Activated gamma-delta T cell (primary cell): ENCODE measurements at places on chromosomes 5 and 9.

GRCh38 chr9:75369989-75370388 is 281.7 kb downstream of the OSTF1 start:
- no peak for DNase-seq

- DNase-seq: no peak
These were observed 9.4 kb upstream of the FGFR4 start for GRCh38 chr5:177077335-177077734.

GRCh38 chr9:76049341-76049740 is 158.9 kb downstream of the PCSK5 start:
- DNase-seq: no peak

DNA sequence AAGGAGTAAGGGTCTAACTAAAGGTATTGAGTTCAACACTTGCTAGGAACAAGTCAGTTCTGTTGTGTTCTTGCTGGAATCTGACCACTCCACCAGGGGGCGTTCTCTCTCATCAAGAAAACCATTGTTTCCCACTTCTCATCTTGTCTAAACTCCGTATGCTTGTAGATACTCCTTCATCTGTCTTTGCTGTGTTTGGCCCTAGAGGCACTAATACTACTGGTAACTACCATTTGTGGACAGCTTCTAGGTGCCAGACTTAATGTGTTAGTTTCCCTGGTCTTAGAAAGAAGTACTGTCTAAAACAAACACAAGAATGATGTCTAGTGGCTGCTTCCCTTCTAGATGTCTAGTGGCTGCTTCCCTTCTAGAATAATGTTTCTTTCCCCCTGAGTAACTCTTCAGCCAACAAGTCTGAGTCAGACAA is 18.7 kb upstream of the PTPDC1 start:
- DNase-seq: no peak
